ENCODE measurements at places on chromosomes 1 and 21.

DNA sequence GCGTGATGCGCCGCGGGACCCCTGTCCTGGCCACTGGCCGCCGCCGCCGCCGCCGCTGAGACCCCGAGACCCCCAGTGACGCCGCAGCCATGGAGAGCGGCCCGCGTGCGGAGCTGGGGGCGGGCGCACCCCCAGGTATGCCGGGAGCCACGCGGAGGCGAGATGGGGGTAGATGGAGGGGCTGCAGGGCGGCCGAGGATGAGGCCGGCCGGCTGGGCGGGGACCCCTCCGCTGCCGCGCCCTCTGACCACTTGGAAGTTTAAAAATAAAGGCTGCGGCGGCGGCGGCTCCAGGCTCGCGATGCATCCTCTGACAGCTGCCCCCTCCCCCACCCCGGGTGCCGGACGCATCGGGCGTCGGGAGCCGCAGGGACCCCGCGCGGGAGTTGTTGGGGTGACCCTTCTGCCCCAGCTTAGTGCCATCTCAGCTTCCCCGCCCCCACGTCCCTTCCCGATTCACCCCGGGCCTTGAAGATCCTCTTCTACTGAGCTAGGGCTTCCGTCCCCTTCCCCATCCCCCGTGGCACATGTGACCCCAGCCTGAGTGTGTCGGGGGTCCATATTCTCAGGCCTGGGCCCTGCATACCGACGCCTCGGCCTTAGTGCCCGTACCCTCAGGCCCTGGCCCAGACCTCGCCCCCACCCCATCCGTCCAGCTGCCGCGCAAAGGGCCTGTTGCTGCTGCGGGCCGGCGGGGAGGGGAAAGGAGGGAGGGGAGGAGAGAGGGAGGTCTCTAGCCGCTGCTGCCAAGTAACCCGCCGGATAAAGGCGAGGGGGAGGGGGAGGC is 562 bp downstream of the MAP7D1 start:
- H3K27ac ChIP-seq = peak overlapping the region; percentile 82
- H3K36me3 ChIP-seq = peaks cover 17% of the 10 kb centered on the region
- H3K4me1 ChIP-seq = peaks cover 73% of the 10 kb centered on the region
- DNase-seq = peak; percentile 68

- H3K27ac ChIP-seq = no peak overlapping the region
- DNase-seq = no peak
- H3K27me3 ChIP-seq = no peaks in the 10 kb centered on the region
- H3K4me3 ChIP-seq = no peak overlapping the region
Observed at GRCh38 chr21:14595449-14595848, 49.3 kb upstream of the SAMSN1 start.

DNA sequence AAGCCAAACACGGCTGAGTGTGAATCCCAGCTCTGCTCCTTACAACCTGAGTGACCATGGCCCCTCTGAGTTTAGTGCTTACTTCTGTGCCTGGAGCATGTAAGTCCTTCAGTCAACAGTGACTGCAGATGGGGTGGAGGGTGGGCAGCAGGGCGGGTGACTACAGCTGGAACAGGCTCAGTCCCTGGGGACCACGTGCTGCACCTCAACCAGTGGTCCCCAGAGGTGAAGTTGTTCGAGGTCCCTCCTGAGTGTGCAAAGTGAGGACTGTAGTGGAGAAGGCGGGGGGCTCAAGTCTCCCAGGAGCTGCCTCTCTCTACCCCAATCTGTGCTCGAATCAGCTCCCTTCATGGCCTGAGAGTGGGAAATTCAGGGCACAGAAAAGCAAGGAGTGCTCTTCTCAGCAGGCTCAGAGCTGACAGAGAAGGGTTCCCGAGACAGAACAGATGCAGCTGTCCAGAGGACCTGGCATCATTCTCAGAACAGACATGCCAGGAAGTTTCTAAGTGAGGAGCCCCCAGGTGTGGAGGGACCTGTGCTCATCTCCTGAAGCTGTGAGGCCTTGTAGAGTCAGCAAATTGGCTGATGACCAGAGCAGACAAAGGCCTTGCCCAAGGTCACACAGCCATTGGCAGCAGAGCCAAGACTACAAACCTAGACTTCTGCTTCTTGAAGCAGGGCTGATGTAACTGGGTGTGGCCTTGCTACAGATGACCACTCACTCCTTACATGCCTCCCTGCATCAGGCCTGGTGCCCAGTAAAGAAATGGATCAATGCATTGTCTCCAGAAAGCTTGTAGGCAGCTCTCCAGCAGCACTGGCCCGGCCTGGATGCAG is 61.7 kb upstream of the EDN2 start:
- H3K36me3 ChIP-seq = peaks cover 59% of the 10 kb centered on the region
- no peak overlapping the region for H3K27ac ChIP-seq
- H3K4me3 ChIP-seq = no peak overlapping the region
- peaks cover 5% of the 10 kb centered on the region for H3K4me1 ChIP-seq

DNA sequence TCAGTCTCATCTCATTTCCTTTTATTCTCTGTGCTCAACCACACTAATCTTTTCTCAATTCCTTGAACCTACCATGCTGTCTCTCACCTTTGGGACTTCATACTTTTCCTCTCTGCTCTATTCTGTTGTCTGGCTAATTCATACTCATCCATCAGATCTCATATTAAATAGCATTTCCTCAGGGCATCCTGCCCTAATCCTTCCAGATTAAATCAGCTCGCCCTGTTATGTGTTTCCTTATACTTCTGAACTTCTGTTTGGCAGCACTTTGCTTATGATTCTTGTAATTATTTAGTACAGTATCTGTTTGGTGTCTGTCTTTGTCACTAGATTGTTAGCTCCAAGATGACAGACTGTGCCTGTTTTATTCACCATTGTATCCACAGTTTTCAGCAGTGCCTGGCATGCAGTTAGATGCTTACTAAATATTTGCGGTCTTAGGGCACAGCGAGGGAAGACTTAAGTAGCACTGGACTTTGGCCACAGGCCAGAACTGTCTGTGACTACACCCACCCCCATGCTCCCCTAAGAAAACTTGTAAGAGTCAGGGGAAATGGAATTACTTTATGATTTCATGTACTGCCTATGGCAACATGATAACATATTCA is 9.9 kb upstream of the CAP1 start:
- H3K27ac ChIP-seq = no peak overlapping the region
- H3K4me3 ChIP-seq = no peak overlapping the region
- H3K36me3 ChIP-seq = no peaks in the 10 kb centered on the region
- H3K4me1 ChIP-seq = peaks cover 32% of the 10 kb centered on the region
- DNase-seq = no peak
- no peaks in the 10 kb centered on the region for H3K27me3 ChIP-seq

DNA sequence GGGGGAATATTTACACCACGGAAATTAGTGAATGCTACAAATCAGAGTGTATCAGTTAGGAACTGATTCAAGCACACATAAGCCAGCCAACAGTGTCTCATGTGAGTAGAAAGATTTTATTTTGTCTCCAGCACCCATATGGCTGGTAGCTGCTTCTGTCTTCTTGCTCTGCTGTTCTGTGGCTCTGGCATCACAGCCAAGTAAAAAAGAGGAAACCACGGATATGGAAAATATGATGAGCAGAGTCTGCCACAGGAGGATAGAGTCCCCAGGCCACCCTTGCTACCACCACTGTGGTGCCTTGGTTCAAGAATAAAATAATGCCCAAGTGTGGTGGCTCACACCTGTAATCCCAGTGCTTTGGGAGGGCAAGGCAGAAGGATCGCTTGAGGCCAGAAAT is 53.6 kb upstream of the SPOCD1 start:
- peaks cover 4% of the 10 kb centered on the region for H3K36me3 ChIP-seq
- no peak overlapping the region for H3K4me3 ChIP-seq
- H3K4me1 ChIP-seq = peaks cover 26% of the 10 kb centered on the region
- no peak for DNase-seq
- no peak overlapping the region for H3K27ac ChIP-seq

- no peak overlapping the region for H3K27ac ChIP-seq
- H3K4me1 ChIP-seq = no peaks in the 10 kb centered on the region
Observed at GRCh38 chr1:158893654-158894053, 37.7 kb upstream of the PYHIN1 start.

- H3K4me1 ChIP-seq = peaks cover 50% of the 10 kb centered on the region
- H3K36me3 ChIP-seq = no peaks in the 10 kb centered on the region
- H3K27ac ChIP-seq = peak overlapping the region; percentile 94
Observed at GRCh38 chr1:169682071-169682470, 29.3 kb downstream of the SELL start.

DNA sequence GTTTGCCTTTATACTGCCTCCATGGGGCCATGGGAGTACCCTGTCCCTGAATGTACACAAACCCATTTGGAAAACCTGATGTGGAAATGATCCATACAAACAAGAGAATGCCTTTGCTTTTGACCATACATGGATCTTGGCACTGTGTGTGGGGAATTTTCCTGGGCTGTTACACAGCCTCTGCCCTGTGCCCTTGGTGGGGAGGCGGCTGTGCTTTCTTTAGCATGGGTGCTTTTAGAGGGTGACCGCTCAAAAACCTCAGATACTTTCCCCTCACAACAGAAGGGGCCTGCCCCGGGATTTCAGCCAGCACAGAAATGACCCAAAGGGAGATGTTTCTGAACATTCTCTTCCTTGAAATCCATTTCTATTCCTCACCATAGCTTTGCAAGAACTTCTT is 194.8 kb downstream of the LMO4 start:
- DNase-seq = no peak
- H3K4me3 ChIP-seq = no peak overlapping the region
- H3K27ac ChIP-seq = no peak overlapping the region

DNA sequence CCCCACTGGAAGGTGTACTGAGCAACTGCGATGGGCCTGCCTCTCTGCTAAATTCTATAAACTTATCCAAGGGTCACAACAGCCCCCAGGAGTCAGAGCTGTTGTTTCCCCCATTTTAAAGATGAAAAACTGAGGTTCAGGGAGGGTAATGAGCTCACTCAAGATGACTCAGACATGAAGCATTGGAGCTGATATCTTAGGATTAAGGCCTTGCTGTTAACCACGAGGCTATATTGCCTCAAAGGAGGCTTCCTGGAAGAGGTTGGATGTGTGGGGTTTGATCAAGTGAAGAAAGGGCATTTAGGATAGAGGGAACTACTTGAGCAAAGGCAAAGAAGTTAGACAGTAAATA is 6.7 kb downstream of the LDLRAP1 start:
- peak overlapping the region; percentile 65 for H3K4me3 ChIP-seq
- H3K27ac ChIP-seq = peak overlapping the region; percentile 81
- no peaks in the 10 kb centered on the region for H3K36me3 ChIP-seq
- peaks cover 72% of the 10 kb centered on the region for H3K4me1 ChIP-seq
- peaks cover 2% of the 10 kb centered on the region for H3K27me3 ChIP-seq
- no peak for DNase-seq

GRCh38 chr1:58870298-58870676 is 86.4 kb upstream of the JUN start:
- no peak overlapping the region for H3K4me3 ChIP-seq
- no peak for DNase-seq
- H3K36me3 ChIP-seq = no peaks in the 10 kb centered on the region
- H3K27ac ChIP-seq = no peak overlapping the region
- H3K4me1 ChIP-seq = no peaks in the 10 kb centered on the region

DNA sequence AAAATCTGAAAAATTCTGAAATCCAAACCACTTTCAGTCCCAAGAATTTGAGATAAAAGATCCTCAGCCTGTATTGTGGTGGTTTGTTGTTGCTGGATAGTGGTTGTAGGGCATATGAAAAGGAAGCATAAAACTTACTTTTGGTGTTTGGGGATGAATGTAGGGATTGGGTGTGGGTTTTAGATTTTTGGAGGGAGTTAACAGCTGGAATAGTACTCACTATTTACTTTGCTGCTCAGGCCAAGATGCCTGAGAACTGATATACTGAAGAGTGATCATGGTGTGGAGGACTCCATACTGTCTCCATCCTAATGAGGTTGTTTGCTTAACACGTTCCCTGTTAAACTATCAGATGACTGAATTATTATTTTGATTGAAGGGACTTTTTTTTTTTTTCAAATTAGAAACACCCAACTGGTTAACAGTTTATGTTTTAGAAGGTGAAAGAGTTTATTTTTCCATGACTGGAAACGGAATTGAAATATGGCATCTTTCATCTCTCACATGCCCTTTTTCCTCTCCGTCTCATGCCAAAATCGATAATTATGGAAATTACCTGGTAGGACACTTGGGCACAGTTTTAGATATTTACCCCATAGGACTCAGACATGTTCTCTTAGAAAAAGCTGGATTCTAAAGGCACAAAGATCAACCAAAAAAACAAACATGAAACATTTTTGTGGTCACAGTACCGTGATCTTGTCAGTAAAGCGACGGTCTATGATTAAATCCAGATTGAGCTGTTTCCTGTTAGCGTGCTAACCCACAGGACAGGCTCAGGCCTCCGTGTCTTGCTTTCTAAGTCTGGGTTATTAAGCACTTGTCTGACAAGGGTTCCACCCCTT is 37.3 kb downstream of the RGL1 start:
- peaks cover 36% of the 10 kb centered on the region for H3K4me1 ChIP-seq
- H3K36me3 ChIP-seq = peaks cover 2% of the 10 kb centered on the region
- H3K27ac ChIP-seq = peak overlapping the region; percentile 81
- H3K27me3 ChIP-seq = no peaks in the 10 kb centered on the region

DNA sequence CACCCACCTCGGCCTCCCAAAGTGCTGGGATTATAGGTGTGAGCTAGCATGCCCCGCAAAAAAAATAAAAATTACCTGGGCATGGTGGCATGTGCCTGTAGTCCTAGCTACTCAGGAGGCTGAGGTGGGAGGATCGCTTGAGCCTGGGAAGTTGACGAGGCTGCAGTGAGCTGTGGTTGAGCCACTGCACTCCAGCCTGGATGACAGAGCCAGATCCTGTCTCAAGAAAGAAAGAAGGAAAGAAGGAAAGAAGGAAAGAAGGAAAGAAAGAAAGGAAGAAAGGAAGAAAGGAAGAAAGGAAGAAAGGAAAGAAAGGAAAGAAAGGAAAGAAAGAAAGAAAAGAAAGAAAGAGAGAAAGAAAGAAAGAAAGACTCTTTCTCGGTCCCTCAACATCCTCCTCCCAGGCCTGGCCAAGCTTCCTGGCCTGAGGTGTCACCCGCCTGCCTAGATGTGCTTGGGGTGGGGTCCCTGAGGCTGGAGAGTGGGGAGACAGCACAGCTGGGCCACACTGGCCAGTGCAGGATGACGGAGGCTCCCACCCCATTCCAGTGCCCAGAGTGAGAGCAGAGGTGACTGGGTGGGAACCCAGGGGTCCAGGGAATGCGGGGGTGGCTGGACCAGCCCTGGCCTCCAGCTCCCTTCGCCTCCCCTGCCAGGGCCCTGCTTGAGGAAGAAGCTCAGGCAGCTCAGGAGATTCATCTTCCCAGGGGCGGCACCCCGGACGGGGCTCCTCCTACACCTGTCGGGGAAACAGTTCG is 10.2 kb upstream of the GNB1 start:
- H3K4me3 ChIP-seq = no peak overlapping the region
- H3K27me3 ChIP-seq = peaks cover 1% of the 10 kb centered on the region
- H3K27ac ChIP-seq = no peak overlapping the region
- H3K4me1 ChIP-seq = peaks cover 4% of the 10 kb centered on the region
- DNase-seq = no peak

- H3K4me3 ChIP-seq = no peak overlapping the region
- no peak for DNase-seq
- H3K27me3 ChIP-seq = no peaks in the 10 kb centered on the region
- peaks cover 4% of the 10 kb centered on the region for H3K36me3 ChIP-seq
Observed at GRCh38 chr1:83706354-83706938, 292.5 kb downstream of the TTLL7 start.

GRCh38 chr1:8360493-8361197 is 42.7 kb downstream of the SLC45A1 start:
- H3K4me3 ChIP-seq = no peak overlapping the region
- H3K27ac ChIP-seq = no peak overlapping the region

- no peaks in the 10 kb centered on the region for H3K36me3 ChIP-seq
- no peaks in the 10 kb centered on the region for H3K27me3 ChIP-seq
- H3K27ac ChIP-seq = no peak overlapping the region
Observed at GRCh38 chr1:63937461-63938022, 163.7 kb downstream of the ROR1 start.
